ENCODE measurements at places on chromosomes 7 and 10. TPM values are rescaled to one million over a fixed set of nuclear protein-coding genes. Genes with fewer than 3 reads are reported as not detected.

GRCh38 chr10:17062955-17063484 lies 66.6 kb downstream of the CUBN start:
- DNase-seq: peak; percentile 94

DNA sequence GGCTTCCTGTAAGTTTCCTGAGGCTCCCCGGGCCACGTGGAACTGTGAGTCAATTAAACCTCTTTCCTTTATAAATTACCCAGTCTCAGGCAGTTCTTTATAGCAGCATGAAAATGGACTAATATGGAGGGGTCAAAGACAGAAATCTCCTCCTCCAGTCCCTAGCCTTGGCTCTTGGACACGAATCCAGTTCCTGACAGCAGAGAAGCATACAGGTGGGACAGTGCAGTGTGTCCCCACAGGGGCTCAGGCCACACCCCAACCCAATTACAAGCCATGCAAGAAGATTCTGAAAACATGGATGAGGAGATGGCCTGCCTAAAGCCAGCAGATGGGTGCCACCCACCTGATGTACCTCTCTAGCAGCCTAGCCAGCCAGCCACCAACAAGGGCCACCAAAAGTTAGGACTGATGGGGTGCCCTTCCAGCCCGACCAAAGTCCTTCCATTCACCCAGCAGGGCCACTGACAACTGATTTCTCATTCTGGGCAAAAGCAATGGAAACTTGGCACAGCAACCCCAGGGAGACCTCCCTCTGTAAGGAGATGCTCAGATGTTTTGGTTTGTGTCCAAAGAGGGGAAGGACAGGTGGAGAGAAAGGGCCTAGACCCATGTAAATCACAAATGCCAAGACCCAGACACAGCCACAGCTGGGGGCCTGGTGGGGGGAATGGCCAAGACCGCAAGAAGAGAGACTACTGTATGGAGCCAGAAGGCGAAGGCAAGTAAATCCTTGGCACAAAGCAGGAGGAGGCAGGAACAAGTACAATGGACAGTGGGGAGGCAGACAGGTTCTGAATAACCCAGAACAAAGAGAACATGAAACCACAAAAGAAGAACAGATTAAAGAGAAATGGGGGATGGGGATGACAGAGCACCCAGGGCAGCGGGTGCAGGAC lies 13.6 kb downstream of the GPRIN2 start:
- no peak for DNase-seq

GRCh38 chr7:28075674-28076358 lies 104.8 kb downstream of the JAZF1 start:
- DNase-seq: no peak

- peak; percentile 73 for DNase-seq
Measured at GRCh38 chr10:22321156-22321923, 441 bp downstream of the BMI1 start.

GRCh38 chr10:78752221-78752620 lies 316.5 kb upstream of the ZMIZ1 start:
- no peak for DNase-seq

GRCh38 chr10:109899356-109900331 lies 23.7 kb downstream of the XPNPEP1 start:
- no peak for DNase-seq

- DNase-seq: no peak
Measured at GRCh38 chr7:38034062-38034908, 113.8 kb downstream of the EPDR1 start.

- DNase-seq: peak; percentile 80
Measured at GRCh38 chr10:59872892-59873463, 33.4 kb downstream of the CCDC6 start.

GRCh38 chr7:98278936-98279335 lies 2.5 kb upstream of the BRI3 start:
- no peak for DNase-seq

DNA sequence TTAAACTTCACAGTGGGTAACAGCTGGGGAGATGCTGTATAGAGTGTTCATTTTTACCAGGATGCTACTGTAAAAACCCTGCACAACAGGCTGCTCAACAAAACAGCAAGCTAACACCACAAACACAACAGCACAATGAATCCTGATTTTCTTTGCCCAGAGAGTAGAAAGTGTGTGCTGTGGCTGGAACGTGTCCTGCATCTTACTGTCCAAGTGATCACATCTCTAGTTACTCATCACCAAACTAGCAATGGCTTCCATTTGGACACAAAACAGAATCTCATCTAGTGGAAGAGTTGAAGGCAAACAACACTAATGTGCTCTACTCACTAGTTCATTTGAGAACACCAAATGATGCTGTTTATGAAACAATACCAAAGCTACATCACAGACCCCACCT lies 121.2 kb downstream of the SLC25A13 start:
- DNase-seq: no peak

- no peak for DNase-seq
Measured at GRCh38 chr7:6071406-6071805, 40.2 kb downstream of the ANKRD61 start.

- no peak for DNase-seq
Measured at GRCh38 chr10:1241322-1241890, 185.2 kb downstream of the WDR37 start.

- DNase-seq: no peak
Measured at GRCh38 chr7:26898891-26899290, 34.5 kb upstream of the SKAP2 start.

- no peak for DNase-seq
Measured at GRCh38 chr7:55309040-55309991, 55.8 kb upstream of the LANCL2 start.

DNA sequence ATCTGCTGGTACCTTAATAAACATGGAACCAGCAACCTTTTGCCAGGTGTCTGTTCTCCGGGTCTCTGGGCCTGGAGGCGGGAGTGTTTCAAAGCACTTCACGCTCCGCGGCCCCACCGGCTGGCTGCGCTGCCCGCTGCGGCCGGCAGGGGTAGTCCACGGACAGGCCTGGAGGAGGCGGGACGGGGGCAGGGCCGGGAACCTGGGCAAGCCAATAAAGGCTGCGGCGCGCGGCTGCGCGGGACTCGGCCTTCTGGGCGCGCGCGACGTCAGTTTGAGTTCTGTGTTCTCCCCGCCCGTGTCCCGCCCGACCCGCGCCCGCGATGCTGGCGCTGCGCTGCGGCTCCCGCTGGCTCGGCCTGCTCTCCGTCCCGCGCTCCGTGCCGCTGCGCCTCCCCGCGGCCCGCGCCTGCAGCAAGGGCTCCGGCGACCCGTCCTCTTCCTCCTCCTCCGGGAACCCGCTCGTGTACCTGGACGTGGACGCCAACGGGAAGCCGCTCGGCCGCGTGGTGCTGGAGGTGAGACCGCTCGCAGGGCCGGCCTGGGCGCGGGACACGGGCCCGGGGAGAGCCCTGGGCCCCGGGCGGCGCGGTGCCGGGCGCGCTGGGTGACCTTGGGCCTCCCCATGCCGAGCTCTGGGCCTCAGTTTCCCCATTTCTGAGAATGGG lies at the start of gene PPIF:
TSS of gene PPIF (plus strand) at position 244 of the 668 bp plus-strand sequence. CDS start at position 324, 80 bp downstream.
- peak; percentile 88 for DNase-seq

- DNase-seq: peak; percentile 26
Measured at GRCh38 chr10:60171436-60172013, 218.2 kb downstream of the ANK3 start.

DNA sequence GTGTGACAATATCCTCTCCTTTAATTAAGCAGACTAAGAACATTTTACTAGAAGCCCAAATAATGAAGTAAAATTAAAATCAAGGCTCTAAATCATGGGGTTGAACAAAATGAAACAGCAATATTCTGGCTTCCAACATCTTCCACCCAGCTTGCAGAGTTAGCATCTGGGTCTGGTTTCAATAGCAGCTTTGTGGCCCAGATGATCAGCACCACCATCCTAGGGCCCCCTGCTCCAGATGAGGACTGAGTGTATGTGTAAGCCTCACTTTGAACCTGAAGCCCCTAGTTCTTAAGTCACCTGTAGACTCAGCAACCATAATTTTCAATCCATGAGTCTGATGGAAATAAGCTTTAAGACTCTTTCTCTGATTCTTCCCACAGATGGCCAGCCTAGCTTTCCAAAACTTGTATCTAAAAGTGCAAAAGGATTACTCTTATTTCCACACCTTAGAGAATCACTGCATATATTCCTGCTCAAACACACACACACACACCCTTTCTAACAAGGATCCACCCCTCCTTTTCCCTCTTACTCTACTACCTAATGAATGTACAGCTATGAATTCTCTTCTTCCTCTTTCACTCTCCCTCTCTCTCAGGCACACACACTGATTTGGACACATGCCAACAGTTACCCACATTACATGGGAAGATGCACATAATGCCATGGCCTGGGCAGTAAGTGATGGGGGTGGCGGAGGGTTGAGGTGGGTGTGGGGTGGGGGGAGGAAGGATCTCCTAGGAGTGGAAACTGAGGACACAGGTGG lies 3.5 kb downstream of the DENND11 start:
- DNase-seq: no peak

- DNase-seq: no peak
Measured at GRCh38 chr10:97003804-97004201, 171.7 kb downstream of the LCOR start.

GRCh38 chr10:83433705-83434104 lies 705.6 kb upstream of the GHITM start:
- no peak for DNase-seq

DNA sequence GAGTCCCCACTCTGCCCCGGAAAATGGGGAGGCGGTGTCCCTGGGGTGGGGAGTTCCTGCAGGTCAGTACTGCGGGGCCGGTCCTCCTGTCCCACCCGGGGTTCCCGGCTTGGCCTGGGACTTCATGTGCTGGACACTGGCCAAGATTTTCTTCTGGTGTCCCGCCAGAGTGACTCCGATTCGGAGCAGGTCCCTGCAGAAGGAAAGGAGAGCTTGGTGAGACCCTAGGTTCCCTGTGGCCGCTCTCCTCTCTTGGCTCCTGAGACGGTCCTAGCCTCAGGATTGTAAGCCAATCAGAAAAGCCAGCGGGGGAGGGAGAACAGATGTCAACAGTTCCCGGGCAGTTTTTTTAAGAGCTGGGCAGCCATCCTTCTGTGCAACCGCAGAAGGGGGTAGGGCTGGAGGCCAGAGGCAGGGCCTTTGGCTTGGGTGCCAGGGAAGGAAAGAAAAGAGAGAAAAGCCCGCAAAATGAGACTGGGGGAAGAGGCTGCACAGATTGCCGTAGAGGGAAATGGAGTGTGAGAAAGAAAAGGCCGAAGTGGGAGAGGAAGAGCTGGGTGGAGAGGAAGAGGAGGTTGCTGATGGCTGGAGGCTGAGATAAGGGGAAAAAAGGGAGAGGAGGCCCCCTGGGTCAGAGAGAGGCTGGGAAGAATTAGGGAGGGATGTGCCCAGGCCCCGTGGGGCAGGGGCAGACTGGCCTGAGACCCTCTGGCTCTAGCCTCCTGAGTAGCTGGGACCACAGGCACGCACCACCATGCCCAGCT lies 23.7 kb downstream of the EPHB4 start:
- DNase-seq: peak; percentile 82

DNA sequence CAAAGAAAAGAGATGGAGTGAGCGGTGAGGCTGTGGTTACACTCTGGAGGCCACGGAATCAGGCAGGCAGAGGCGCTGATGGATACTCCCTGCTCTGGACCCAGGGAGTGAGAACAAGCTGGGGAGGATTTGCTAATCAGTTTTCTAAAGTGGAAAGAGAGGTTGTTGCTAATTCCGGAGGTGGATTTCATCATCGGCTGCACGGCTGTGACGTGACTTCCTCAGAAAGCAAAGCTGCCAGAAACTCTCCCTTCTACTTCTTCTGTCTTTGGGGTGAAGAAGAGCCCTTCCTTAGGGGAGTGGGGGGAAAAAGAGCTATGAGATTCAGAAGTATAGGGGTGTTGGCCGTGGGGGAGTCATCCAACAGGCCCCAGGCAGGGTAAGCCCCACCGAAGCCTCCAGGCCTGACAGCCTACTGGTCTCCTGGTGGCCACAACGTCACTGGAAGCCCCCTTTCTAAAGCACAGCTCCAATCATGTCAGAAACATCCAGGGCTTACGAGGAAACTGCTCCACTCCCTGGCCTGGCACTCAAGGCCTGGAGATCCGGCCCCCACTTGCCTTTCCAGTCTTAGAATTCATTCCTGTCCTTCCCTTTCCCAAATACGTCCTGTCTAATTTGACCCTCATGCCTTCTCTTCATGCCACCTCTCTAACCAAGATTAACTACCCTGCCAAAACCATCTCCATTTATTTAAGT lies 114.5 kb downstream of the HIP1 start:
- DNase-seq: no peak

- DNase-seq: peak; percentile 13
Measured at GRCh38 chr7:96649981-96650380, 59.7 kb downstream of the SEM1 start.

GRCh38 chr7:80816806-80817205 lies 102.0 kb downstream of the SEMA3C start:
- DNase-seq: no peak

DNA sequence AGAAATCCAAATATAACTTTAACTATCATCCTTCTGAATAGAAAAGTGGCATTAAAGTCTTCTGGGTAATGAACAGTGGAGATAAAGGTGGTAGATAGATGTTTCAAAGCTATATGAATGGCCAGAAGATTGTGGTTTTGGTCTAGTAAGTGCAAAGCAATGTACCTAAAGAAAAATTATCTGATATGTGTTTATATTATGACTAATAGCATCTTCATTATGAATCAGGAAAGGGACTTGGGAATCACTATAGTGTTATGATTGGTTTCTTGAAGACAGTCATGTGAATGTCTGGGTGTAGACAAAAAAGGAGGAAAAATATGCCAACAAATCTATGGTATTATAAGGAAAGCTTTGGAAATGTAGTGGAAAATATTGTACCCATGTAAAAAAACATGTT lies 3.0 kb downstream of the ZNF518A start:
- peak; percentile 73 for DNase-seq

The PPIF gene
- 32.0 TPM for total RNA-seq

The PITRM1 gene
- total RNA-seq: 99.0 TPM

The CCDC7 gene
- 2.6 TPM for total RNA-seq

The SEMA3D gene
- 3.5 TPM for total RNA-seq

The TFAM gene
- 26.2 TPM for total RNA-seq

The CRPPA gene
- 4.5 TPM for total RNA-seq

The GPNMB gene
- 208 TPM for total RNA-seq

The CCDC146 gene
- 3.1 TPM for total RNA-seq

The NEBL gene
- 1.9 TPM for total RNA-seq

The FAS gene
- 50.0 TPM for total RNA-seq

The SPDYE2B gene
- not detected for total RNA-seq

The LRRC18 gene
- total RNA-seq: not detected

The TRPV5 gene
- total RNA-seq: not detected

The CCDC201 gene
- total RNA-seq: not detected

The STK17A gene
- 109 TPM for total RNA-seq

The PRLHR gene
- total RNA-seq: not detected

The LIPJ gene
- total RNA-seq: 0.17 TPM

The UPP1 gene
- total RNA-seq: 87.7 TPM

The PAPOLB gene
- under 0.01 TPM for total RNA-seq

Measured in mammary epithelial cell (primary cell).